AG09309 (cell line): ENCODE measurements at places on chromosomes 13 and 19.

- DNase-seq, result no peak
These were observed 3.1 kb downstream of the ADGRE1 start for GRCh38 chr19:6890401-6890913.

DNA sequence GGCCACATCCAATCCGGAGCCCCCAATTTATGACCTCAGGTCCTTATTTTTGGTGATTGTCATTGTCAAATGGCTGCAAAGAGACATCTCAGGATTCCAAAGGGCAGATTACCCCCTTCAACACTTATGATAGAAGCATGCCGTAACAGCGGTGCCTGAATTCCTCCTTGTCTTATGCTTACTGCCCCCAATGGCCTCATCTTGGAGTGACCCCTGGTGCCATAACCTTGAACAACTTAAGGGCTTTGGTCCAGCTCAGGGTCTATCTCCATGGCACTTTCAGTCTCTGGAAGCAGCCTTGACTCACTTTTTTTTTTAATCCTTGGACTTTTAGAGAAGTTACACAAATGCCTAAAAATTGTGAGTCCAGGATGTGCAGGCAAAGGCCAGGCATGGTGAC, 171.6 kb upstream of the ZNF507 start:
- no peak for DNase-seq

GRCh38 chr13:74103970-74104555, 30.1 kb downstream of the KLF12 start:
- DNase-seq, result no peak

- no peak for DNase-seq
These were observed 217.0 kb downstream of the SPRY2 start for GRCh38 chr13:80123945-80124344.
